ENCODE measurements at places on chromosomes 7 and 10. TPM values are rescaled to one million over a fixed set of nuclear protein-coding genes. Genes with fewer than 3 reads are reported as not detected.

The ASB10 gene
- total RNA-seq, result not detected

The UNCX gene
- not detected for total RNA-seq

The C10orf67 gene
- not detected for total RNA-seq

The TNPO3 gene
- total RNA-seq, result 76.0 TPM

The TCAF2 gene
- 2.4 TPM for total RNA-seq

The SPDYE6 gene
- total RNA-seq, result not detected

The FKBP9 gene
- total RNA-seq, result 320 TPM

The HOXA6 gene
- total RNA-seq, result 5.8 TPM

The ALOX5 gene
- not detected for total RNA-seq

The MAT1A gene
- total RNA-seq, result not detected

The INTS1 gene
- total RNA-seq, result 38.9 TPM

The RASA4 gene
- 2.1 TPM for total RNA-seq

The ADAMTS14 gene
- total RNA-seq, result 3.6 TPM

The OR9A4 gene
- not detected for total RNA-seq

The CHST15 gene
- 0.46 TPM for total RNA-seq

The IFT22 gene
- 23.8 TPM for total RNA-seq

The CHCHD2 gene
- total RNA-seq, result 391 TPM

The ADCY1 gene
- total RNA-seq, result 0.30 TPM

The PON2 gene
- 120 TPM for total RNA-seq

The INMT gene
- 0.30 TPM for total RNA-seq

The CALCR gene
- not detected for total RNA-seq

The EMX2 gene
- 0.59 TPM for total RNA-seq

The PNLIP gene
- total RNA-seq, result not detected

The RAB18 gene
- 49.6 TPM for total RNA-seq

The KIF20B gene
- total RNA-seq, result 3.6 TPM

The CRPPA gene
- 2.7 TPM for total RNA-seq

The ORAI2 gene
- 71.9 TPM for total RNA-seq

The LRRD1 gene
- total RNA-seq, result 0.30 TPM

The INSYN2A gene
- 0.78 TPM for total RNA-seq

The NUTM2E gene
- not detected for total RNA-seq

The CARD11 gene
- 2.8 TPM for total RNA-seq

The IFIT2 gene
- total RNA-seq, result 1.9 TPM

The GJC3 gene
- total RNA-seq, result not detected

The ANK3 gene
- total RNA-seq, result 27.5 TPM

The PTF1A gene
- total RNA-seq, result not detected

The ADAP1 gene
- total RNA-seq, result 8.1 TPM

The SLC18A3 gene
- not detected for total RNA-seq

The PON3 gene
- not detected for total RNA-seq

The FAM13C gene
- 1.2 TPM for total RNA-seq

The NODAL gene
- not detected for total RNA-seq

The TWIST1 gene
- total RNA-seq, result 24.9 TPM

The SAMD9L gene
- 17.0 TPM for total RNA-seq

The TEX47 gene
- not detected for total RNA-seq

The SCIN gene
- total RNA-seq, result 6.2 TPM

The CALML3 gene
- total RNA-seq, result not detected

The SCART1 gene
- total RNA-seq, result 2.7 TPM

The UPP1 gene
- 8.9 TPM for total RNA-seq

The SLC16A9 gene
- total RNA-seq, result 1.2 TPM

The MGAM2 gene
- total RNA-seq, result not detected

The TMEM26 gene
- 0.28 TPM for total RNA-seq

The TMEM176A gene
- not detected for total RNA-seq
